ENCODE measurements at places on chromosomes 2 and 18.

GRCh38 chr18:75377258-75377657, 50.2 kb downstream of the SMIM21 start:
- no peak for DNase-seq

GRCh38 chr2:174835797-174836255, 71.6 kb upstream of the CHRNA1 start:
- DNase-seq, result no peak

DNA sequence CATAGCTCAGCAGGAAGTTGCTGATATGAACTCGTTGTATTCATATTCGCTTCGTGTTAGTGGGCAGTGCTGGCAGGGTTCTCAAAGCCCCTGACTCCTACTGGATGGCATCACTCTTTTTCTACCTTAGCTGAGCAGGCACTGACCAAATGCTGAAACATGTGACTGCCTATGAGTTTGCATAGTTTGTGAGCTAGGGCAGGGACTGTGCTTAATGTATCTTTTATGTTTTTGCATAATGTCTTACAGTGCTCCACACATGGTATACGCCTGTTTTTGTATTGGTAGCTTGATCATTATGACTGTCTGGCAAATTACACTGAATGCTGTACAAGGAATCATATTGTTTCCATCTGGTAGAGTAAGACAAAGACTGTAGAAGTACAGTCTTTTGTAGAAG, 305.3 kb downstream of the PARD3B start:
- DNase-seq, result no peak

GRCh38 chr2:241635756-241636155, 1.2 kb downstream of the THAP4 start:
- DNase-seq, result no peak

DNA sequence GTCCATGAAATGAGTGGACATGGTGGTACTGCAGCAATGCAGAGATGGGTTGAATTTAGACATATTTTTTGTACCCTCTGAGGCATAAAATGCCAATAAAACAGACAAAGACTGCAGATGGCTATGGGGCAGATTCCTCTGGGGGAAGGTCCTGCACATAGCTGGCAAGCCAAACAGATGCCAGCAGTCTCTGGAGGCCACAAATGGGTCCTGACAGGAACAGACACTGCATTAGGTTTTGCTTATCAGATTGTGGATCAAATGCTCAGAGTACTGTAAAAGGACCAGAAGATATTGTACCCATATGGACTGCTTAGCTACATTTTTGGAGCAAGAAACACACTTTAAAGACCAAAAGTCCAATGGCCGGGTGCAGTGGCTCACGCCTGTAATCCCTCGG, 40.9 kb upstream of the ORC2 start:
- DNase-seq, result no peak

GRCh38 chr2:101897301-101897700, 94.5 kb upstream of the IL1R2 start:
- DNase-seq, result no peak

DNA sequence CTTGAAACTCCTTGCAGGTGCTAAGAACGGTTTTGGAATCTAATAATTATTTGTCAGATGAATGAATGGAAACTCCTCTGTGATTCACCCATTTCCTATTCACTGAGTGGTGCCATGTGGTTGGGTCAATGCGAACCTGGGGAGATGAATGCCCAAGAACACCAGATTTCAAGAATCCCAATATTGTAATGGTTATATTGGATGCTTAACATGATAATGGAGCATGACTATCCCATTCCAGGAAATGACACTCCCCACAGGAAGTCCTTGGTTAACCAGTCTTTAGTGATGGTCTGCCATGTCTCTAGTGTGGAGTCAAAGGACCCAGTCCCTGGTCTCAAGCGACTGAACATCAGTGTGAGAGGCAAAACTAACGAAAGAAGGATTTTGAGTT, 67.9 kb upstream of the ST3GAL5 start:
- DNase-seq, result no peak

- DNase-seq, result no peak
Measured at GRCh38 chr2:186709529-186710450, 15.9 kb downstream of the FAM171B start.

GRCh38 chr18:41940506-41941215, 14.4 kb upstream of the PIK3C3 start:
- DNase-seq, result no peak

DNA sequence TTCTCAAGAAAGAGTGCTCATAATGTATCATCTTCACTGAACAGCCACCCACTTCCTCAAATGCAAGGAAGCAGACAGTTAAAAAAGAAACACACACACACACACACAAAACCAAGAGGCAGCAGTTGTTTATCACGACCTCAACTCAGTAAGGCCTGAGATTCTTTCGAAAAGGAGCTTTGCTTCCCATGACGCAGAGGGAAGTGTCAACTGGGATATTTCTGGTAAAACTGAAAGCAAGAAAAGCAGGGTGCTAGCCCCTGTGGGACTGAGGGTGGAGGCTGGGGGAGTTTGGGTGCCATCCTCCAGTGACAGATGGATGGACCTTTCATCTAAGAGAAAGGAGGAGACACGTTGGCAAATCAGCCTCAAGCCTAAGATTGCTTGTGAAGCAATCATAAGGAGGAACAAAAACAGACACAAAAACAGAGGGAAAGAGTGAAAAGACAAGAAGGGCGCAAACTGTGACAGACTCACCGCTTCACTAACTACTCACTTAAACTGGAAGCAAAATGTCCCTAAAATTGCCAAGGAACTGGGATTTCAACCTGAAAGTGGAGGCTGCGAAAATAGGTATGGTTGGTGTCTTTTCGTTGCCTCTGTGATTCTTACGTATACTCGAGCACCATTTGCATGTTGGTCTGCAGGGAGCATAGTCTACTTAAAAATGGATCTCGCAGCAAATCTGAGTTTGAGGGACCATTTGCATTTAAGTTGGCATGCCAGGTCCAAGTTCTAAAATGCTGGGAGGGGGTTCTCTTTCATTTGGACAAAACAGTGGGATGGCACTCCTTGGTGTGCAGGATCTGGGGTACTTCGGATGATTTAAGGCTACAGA, at the start of gene ARHGAP25:
TSS of gene ARHGAP25 (plus strand) at position 124 of the 838 bp plus-strand sequence. CDS start at position 513, 389 bp downstream.
- DNase-seq, result peak; percentile 72

- no peak for DNase-seq
Measured at GRCh38 chr18:44857744-44858491, 177.2 kb downstream of the SETBP1 start.

GRCh38 chr18:10504723-10505122, 21.1 kb upstream of the NAPG start:
- no peak for DNase-seq

All from DND-41 (cell line).